Uterine smooth muscle cell (primary cell): ENCODE measurements at places on chromosomes 2 and 18. TPM values are rescaled to one million over a fixed set of nuclear protein-coding genes. Genes with fewer than 3 reads are reported as not detected.

The CRACDL gene
- under 0.01 TPM in 1 of 2 replicates, not detected in the other for total RNA-seq

The PLCD4 gene
- 2.1 and 2.6 TPM in 2 replicates for total RNA-seq

The PRSS56 gene
- not detected in 2 replicates for total RNA-seq

The POMC gene
- 1.1 and 1.7 TPM in 2 replicates for total RNA-seq

The CD207 gene
- not detected in 2 replicates for total RNA-seq

The UPP2 gene
- not detected in 2 replicates for total RNA-seq

The FTCDNL1 gene
- total RNA-seq = 1.3 and 4.1 TPM in 2 replicates

The QPCT gene
- total RNA-seq = 30.5 and 43.6 TPM in 2 replicates

The SRSF7 gene
- 207 and 285 TPM in 2 replicates for total RNA-seq

The SDC1 gene
- 99.2 and 117 TPM in 2 replicates for total RNA-seq

The KLHL41 gene
- 0.33 and 0.50 TPM in 2 replicates for total RNA-seq

The TEKT4 gene
- total RNA-seq = not detected in 2 replicates

The TGFA gene
- not detected in 2 replicates for total RNA-seq

The DES gene
- total RNA-seq = 284 and 858 TPM in 2 replicates

The TMEM163 gene
- total RNA-seq = not detected in 2 replicates

The CCDC148 gene
- total RNA-seq = 0.66 and 1.00 TPM in 2 replicates

The RAB27B gene
- total RNA-seq = 18.3 and 22.2 TPM in 2 replicates

The CHN1 gene
- 5.4 and 10.8 TPM in 2 replicates for total RNA-seq

The RASGRP3 gene
- 0.62 and 2.9 TPM in 2 replicates for total RNA-seq

The UNC80 gene
- under 0.01 TPM in 1 of 2 replicates, not detected in the other for total RNA-seq

The EPHA4 gene
- 16.5 and 33.2 TPM in 2 replicates for total RNA-seq

The CHRNA1 gene
- not detected in 2 replicates for total RNA-seq

The CCDC121 gene
- total RNA-seq = 1.7 and 2.0 TPM in 2 replicates

The SLC16A14 gene
- total RNA-seq = 2.2 and 3.5 TPM in 2 replicates

The LRRTM4 gene
- total RNA-seq = not detected in 2 replicates

The EPAS1 gene
- total RNA-seq = 19.3 and 33.1 TPM in 2 replicates

The RRM2 gene
- 21.0 and 76.0 TPM in 2 replicates for total RNA-seq

The LOXL3 gene
- 12.1 and 28.0 TPM in 2 replicates for total RNA-seq

The TUBA4B gene
- 0.11 TPM in 1 of 2 replicates, not detected in the other for total RNA-seq
